ENCODE measurements at places on chromosomes 3 and 15. TPM values are rescaled to one million over a fixed set of nuclear protein-coding genes. Genes with fewer than 3 reads are reported as not detected.
A peak's percentile ranks its signal among the peaks of the same experiment; 100 is the strongest.

- DNase-seq: no peak
These were observed 533.4 kb downstream of the NTRK3 start for GRCh38 chr15:87722941-87723691.

SPSB4 gene
- 0.39 TPM for polyA plus RNA-seq

CRYGS gene
- polyA plus RNA-seq: 0.30 TPM

DNA sequence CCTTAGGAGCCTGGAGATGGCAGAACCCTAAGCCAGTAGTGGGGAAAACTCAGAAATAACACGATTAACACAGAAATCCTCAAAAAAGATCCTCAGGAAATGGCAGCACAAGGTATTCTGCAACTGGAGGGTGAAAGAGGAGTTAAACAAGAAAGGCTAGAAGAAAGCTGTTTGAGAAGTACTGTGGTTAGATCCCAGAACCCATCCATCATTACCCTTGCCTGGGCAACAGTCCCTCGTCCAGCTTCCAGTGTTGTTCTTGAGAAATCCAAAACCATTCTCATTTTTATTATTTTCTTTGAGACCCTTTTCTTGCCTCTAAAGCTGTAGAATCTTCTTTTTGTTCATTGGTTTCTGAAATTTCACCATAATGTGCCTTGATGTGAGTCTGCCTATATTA lies 2.7 kb upstream of the CDCP1 start:
- DNase-seq: no peak

GRCh38 chr15:62153228-62153627 lies 11.9 kb downstream of the C2CD4B start:
- no peak for DNase-seq

DNA sequence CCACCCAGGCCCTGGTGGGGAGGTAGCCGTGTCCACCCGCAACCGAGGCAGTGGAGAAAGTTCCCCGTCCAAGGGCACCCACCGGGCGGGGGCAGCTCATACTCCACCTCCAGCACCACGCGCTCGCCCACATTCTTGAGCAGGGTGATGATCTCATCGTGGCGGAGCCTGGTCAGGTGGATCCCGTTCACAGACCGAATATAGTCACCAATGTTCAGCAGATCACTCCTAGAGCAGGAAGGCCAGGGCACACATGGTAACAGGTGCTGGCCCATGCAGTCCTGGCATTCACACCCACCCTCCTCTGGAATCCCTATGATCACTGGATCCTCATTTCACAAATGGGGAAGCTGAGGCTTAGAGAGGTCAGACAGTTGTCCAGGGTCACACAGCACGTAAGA lies 15.8 kb downstream of the GRIP2 start:
- peak; percentile 76 for DNase-seq

CELF6 gene
- polyA plus RNA-seq: 0.15 TPM

PARP15 gene
- polyA plus RNA-seq: 0.34 TPM

FBXW12 gene
- not detected for polyA plus RNA-seq

- no peak for DNase-seq
These were observed 996.0 kb downstream of the OTOL1 start for GRCh38 chr3:162492446-162493081.

CHRNA5 gene
- 1.4 TPM for polyA plus RNA-seq

- no peak for DNase-seq
These were observed 92.4 kb upstream of the WNT5A start for GRCh38 chr3:55579496-55579895.

DNA sequence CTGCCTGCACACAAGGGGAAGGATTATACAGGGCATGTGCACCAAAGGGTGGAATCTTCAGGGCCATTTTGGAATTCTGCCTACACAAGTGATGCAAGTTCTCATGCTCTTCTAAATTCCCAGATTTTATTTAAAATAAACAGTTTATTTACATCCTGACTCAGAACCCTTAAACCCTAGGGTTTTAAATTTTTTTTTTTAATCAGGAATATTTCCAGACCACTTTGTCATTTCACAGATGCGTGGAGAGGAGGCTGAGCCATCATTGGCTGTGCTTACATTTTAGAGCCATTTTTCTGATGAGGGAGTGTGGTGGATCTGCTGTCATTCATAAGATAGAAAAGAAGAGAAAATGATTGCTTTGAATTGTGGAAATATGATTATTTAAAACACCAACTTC lies 65.2 kb upstream of the MNS1 start:
- no peak for DNase-seq

ZDHHC23 gene
- 1.1 TPM for polyA plus RNA-seq

- DNase-seq: no peak
These were observed 193.1 kb downstream of the ABHD5 start for GRCh38 chr3:43883729-43884396.

- DNase-seq: no peak
These were observed 187.5 kb upstream of the THRB start for GRCh38 chr3:24682141-24682547.

DNA sequence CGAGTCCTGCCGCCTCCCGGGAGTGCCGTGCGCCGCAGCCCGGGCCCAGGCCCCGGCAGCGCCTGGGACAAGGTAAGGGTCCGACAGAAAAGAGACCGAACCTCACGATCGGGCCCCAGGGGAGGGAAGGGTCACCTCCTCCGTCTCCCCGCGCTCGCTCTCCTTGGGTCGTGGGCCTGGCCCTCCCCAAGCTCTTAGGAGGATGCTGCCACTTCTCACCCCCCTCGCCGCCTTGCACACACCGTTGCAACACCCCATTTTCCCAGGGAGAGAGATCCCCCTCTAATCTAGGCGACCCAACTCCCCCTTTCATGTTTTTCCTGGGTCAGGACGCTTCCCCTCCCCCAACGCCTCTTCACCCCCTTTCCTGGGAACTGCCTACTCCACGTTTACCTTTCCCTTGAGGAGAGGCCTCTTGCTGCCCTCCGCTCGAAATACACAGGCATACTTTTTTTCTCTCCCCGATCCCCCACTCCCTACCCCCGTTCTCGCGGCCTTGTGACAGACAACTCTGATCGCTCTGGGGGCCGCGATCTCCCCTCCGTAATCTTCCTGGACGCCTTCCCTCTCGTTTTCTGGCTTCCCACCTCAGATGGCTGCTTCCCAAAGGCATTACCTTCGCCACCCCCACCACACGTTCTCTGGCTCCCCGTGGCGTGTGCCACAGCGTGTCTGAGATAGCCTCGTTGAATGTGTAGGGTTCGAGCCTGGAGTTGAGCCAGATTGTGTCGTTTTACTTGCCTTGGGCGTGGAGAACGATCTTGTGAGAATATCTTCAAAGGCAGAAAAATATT lies 688 bp downstream of the SETD5 start:
- peak; percentile 70 for DNase-seq

DNA sequence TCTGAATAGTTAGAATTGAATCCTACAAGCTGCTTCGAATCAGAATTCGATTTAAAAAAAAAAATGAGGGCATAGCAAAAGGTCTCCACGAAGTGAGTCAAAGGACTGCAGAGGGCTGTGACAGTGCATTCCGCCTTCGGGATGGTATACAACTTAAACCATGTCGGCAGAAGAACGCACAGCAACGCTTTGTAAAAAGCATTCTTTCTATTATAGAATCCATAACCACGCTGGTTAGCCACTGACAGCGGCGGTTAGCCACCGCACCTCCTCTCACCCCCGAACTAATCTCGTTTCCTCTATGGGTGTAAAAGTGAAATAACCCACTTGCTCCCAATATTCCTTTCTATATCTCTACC lies 664 bp upstream of the PIK3CA start:
- peak; percentile 48 for DNase-seq

- DNase-seq: no peak
These were observed 8.5 kb downstream of the SEMA4B start for GRCh38 chr15:90209591-90209990.

ZCWPW2 gene
- 0.74 TPM for polyA plus RNA-seq

- no peak for DNase-seq
These were observed 485.4 kb downstream of the CNTN6 start for GRCh38 chr3:1578124-1578806.

- peak; percentile 32 for DNase-seq
These were observed 18.5 kb downstream of the PRR23E start for GRCh38 chr3:127211118-127212060.

All from psoas muscle (tissue), 8 donors.